ENCODE measurements at places on chromosomes 12 and 14.

GRCh38 chr12:58881816-58882215 is 38.5 kb downstream of the LRIG3 start:
- DNase-seq = no peak

GRCh38 chr12:124565656-124566160 is 1.7 kb downstream of the NCOR2 start:
- DNase-seq = no peak

DNA sequence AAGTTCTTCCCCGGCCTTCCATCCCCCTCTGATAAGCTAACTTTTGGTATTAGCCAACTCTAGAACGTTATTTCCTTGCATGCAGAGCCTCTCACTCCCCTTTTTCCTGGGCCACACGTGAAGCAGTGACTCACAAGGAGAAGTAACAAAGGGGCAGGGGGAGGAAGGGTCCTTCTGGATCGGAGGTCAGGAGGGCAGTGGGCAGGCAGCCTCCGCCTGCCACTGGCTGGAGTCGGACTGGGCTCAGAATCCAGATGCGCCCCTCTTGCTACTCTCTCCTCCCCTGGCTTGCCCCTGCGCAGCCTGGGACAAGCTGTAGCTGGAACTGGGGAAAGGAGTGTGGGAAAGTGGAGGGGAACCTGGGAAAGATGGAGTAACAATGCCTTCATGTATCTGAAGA is 55.0 kb downstream of the TPCN1 start:
- DNase-seq = no peak

DNA sequence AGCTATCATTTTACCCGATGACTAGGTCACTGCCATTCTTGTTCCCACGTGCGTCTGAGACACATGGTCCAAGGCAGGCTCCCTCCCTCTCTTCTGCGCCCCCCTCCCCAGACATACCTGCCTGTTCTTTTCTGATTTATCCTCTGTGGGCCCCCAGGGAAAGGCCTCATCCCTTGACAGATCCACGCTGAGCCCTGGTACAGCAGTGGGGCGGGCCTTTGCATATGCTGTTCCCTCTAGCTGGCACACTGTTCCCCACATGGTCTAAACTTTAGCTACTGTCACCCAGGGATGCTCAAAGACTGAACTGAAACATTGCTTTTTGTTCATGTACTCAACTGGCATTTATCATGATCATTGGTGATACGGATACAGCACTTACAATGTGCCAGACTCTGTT is 122.5 kb downstream of the SCARB1 start:
- no peak for DNase-seq

DNA sequence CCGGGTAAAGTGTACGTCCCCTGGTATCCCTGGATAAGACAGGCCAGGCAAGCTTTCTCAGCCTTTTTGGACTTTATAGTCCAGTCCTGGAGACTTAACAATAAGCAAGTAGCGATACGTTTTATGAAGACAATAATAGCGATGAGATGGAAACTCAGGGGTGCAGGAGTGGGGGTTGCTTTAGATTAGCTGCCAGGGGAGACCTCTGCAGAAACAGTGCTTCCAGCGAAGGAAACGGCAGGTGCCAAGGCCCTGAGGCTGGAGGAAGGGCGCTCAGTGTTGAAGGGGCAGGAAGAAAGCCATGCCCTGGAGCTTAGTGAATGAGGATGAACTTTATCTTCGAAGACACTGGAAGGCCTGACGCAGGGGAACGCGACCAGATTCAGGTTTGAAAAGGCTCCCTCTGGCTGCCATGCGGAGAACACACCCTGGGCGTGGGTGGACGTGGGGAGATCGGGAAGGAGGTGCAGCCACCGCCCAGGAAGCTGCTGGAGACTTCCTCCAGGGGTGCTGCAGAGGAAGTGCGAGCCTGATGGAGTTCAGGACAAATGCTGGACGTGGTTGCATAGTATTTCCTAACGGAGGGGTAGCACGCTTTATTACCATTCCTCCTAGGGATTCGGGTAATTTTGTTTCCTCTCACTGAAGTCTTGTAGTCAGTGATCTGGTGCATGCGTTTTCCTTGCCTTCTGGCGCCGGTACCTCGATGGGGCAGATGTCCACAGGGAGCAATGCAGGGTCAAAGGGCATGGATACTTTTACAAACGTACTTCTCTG is 26.1 kb upstream of the UBC start:
- peak; percentile 84 for DNase-seq

DNA sequence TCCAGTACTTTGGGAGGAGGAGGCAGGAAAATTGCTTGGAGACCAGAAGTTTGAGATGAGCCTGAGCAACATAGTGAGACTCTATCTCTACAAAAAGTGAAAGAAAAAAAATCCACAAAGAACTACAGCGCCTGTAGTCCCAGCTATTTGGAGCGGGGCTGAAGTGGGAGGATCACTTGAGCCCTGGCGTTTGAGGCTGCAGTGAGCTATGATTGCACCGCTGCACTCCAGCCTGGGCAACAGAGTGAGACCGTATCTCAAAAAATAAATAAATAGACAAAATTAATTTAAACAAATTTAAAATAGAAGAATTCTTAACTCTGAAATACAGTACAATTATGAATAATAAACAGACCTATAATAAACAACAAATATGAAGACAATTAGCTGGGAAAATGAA is 40.9 kb downstream of the ATL1 start:
- no peak for DNase-seq

- DNase-seq = peak; percentile 30
Observed at GRCh38 chr12:9049520-9050133, 60.3 kb downstream of the KLRG1 start.

DNA sequence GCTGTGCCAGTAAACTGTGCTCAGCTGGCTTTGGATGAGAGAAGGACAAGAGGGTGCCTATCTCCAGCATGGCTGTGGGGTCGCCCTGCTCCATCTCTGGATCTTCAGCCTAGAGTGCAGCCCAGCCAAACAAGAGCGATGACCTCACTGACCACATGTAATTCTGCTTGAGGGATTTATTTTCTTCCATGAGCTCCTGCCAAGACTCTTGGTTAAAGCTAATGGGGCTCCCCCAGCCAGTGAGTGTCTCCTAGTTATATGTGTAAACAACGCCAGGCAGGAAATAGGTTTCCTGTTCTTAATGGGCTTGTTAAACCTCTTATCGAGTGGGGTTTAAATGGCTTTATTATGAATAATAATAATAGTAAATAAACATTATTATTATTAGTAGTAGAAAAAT is 397.2 kb downstream of the NRXN3 start:
- DNase-seq = no peak

DNA sequence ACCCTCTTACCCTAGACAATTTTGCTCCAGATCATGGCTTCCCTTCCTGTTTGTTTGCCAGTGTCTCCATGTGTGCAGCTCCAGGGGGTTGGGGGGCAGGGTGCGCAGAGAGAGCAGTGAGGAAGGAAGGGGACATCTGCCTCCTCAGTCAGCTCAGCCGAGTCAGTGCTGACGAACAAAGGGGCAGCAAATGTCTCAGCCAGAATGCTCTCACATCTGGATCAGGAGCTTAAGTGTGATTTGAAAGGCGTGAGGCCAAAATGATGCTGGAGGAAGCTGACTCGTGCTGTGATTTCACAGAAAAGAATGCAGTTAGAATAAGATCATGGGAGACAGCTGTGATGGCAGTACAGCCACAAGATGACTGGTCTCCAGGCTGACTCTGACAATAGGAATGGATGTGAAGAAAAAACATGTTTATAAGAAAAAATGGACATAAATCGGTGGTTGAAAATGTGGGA is 27.1 kb upstream of the CDK17 start:
- no peak for DNase-seq

DNA sequence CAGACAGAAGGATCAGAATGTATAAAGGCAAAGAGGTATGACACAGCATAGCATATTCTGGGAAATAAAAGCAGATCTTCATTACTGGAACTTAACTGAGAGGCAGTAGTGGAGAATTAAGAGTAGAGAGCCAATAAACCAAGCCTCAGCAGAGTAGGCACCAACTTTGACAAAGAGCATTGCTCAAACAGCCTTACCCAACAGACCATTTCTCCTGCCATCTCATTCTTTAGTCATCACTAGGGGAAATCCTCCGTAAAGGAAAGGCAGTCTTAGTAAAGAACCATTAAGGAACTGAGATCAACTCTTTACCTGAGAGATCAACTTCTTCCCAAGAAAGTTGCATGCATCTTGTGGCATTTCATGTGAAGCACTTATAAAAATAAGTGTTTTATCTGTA is 36.6 kb downstream of the SENP1 start:
- DNase-seq = no peak

DNA sequence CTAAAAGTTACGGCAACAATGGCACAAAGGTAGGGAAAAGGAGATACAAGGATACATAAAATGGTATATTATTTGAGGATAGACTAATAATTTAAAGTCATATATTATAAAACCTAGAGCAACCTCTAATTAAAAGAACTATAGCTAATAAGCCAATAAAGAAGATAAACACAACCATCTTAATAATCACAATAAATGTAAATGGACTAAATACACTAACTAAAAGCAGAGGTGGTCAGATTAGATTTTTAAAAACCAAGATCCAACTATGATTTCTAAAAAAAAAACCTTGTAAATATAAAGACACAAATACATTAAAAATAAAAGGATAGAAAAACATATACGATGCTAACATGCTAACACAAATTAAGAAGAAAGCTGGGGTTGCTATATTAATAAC is 10.7 kb upstream of the LLPH start:
- DNase-seq = no peak

DNA sequence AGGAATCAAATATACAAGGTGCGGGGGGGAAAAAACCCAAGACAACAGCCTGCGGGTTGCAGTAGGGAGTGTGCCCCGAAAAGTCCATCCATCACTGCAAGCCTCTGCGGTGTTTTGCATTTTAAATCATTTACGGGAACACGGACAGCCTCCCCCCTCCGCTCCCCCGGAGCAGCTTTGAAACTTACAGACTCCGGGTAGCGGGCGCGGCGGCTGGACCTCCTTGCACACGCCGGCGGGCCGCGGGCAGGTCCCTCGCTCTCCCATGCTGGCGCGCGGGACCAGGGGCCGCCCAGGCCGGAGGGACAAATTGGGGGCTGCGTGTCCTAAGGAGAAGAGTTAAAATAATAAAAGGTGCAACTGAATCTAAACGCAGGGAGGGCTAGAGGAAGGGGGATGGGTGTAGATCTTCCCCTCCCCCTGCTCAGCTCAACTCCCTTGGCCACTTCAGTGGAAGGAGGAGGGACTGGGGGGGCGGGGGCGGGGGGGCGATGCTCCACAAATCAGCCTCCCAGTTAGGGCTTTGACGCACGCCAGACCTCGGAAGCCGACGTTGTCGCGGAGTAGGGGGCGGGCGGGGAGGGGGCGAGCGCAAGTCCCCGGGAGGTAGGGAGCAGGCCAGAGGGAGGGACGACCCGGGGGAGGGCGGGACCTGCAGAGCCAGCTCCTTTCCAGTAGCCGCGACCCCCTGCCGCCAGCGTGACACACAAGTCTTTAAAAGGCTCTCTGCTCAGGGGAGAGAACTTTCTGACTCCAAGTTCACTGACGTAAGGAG is at the start of gene KCNJ8:
TSS of gene KCNJ8 (minus strand) at position 349 of the 775 bp plus-strand sequence. CDS start 1,090 bp downstream, outside the sequence.
- DNase-seq = no peak

- DNase-seq = no peak
Observed at GRCh38 chr14:25049568-25050268, at the start of gene STXBP6. TSS of gene STXBP6 (minus strand) at chr14:25050147. CDS start at chr14:24974818, 75,329 bp downstream.

GRCh38 chr12:44441155-44441554 is 435.0 kb downstream of the NELL2 start:
- DNase-seq = no peak

DNA sequence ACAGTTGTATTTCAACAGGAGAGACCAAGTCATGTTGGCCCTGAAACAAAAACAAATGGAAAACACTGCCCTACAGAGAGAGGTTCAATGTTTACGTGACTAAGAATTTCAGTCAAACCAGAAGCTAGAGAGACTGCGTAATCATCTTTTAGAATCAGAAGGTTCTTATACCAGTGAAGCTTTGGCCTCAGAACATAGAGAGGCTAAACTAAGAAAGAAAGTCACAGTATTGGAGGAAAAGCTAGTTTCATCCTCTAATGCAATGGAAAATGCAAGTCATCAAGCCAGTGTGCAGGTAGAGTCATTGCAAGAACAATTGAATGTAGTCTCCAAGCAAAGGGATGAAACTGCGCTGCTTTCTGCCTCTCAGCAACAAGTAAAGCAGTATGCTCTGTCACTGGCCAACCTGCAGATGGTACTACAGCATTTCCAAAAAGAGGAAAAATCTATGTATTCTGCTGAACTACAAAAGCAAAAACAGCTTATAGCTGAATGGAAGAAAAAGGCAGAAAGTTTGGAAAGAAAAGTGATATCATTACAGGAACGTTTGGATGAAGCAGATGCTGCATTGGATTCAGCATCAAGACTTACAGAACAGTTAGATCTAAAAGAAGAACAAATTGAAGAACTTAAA is 32.5 kb upstream of the NUAK1 start:
- DNase-seq = no peak

DNA sequence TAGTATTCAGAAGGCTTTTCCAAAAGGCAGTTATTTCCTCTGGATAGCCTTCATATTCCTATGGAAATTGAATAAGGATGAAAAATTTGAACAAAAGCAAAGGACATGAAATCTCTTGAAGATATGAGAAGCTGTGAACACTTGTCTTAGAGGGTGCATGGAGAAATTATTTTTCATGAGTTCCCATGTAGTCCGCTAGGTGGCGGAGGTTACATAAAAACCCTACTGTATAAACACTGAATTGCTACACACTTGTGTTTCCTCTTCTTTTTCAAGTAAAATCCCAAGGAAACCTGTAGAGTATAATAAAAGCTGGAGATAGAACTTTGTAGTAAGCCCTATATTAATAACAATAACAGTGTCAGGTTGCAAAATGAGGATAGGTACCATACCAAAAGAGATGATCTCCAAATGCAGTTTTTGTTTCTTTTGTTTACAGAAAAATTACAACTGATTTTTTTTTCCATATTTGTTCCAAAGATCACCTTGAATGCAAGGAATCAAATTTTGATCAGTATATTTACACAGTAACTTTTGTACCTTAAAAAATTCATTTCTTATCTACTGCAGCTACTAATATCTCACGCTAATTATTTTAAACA is 37.8 kb upstream of the OR4E1 start:
- DNase-seq = no peak

DNA sequence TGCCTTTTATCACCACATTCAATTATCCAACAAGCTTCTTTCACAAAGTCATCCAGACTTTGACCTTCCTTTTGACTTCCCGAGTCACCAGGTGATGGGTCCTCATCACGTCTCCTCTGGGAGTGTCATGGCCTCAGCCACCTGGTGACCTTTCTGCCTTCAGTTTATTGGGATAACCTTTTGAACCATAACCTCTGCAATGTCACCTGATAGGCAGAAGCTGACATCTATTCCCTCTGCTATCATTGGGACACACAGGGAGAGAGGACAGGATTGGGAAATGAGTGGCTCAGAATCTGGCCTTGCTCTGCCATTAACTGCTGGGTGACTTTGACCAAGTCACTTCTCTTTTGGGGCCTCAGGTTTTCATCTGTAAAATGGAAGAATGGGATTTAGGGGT is 388.7 kb downstream of the NUAK1 start:
- DNase-seq = no peak

- DNase-seq = no peak
Observed at GRCh38 chr12:84785951-84786350, 126.6 kb downstream of the SLC6A15 start.

GRCh38 chr14:101928415-101928841 is 35.9 kb upstream of the DYNC1H1 start:
- no peak for DNase-seq
